ENCODE measurements at places on chromosomes 13 and 19. TPM values are rescaled to one million over a fixed set of nuclear protein-coding genes. Genes with fewer than 3 reads are reported as not detected.

- H3K27ac ChIP-seq, result no peak overlapping the region
- H3K4me3 ChIP-seq, result no peak overlapping the region
- no peak for DNase-seq
- no peaks in the 10 kb centered on the region for H3K36me3 ChIP-seq
These were observed 385.6 kb downstream of the IRS2 start for GRCh38 chr13:109400624-109401257.

- H3K4me3 ChIP-seq, result peak overlapping the region; percentile 80
- no peaks in the 10 kb centered on the region for H3K36me3 ChIP-seq
- H3K27ac ChIP-seq, result peak overlapping the region; percentile 92
- H3K27me3 ChIP-seq, result no peaks in the 10 kb centered on the region
- DNase-seq, result no peak
- H3K4me1 ChIP-seq, result peaks cover 16% of the 10 kb centered on the region
These were observed 1.5 kb downstream of the N4BP2L1 start for GRCh38 chr13:32426191-32426989.

DNA sequence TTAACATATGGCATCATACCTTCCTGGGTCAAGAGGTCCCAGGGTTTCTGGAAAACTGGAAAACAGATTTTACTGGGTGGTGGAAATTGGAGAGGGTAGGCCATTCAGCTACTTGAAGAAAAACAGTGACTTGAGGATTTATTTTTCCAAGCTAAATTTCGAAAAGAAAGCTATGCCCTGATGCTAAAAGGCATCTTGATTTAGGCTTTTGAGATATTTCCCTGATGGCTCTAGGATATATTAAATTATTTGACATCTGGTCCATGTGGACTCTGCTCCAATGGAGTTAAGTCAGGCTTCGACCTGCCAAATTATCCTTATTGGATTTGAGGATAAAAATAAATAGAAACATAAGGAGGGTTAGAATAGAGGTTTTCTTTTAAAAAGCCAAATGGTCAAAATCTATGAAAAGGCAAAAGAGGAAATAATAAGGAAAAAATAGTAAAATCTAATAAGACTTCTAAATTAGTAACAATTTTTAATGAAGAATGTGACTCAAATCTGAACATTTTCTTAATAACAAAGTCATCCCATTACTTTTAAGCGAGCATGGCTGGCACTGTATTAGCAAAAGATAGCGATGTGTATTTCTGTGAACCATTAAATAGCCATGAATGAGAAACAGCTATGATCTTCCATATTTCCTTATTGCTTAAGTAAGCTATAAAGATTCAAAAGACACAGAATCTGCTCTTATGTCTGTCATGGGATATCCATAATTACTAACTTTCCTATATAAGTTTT, 190.0 kb upstream of the MIR17HG start:
- H3K36me3 ChIP-seq, result no peaks in the 10 kb centered on the region
- no peak overlapping the region for H3K27ac ChIP-seq
- H3K4me3 ChIP-seq, result no peak overlapping the region
- no peaks in the 10 kb centered on the region for H3K4me1 ChIP-seq

DNA sequence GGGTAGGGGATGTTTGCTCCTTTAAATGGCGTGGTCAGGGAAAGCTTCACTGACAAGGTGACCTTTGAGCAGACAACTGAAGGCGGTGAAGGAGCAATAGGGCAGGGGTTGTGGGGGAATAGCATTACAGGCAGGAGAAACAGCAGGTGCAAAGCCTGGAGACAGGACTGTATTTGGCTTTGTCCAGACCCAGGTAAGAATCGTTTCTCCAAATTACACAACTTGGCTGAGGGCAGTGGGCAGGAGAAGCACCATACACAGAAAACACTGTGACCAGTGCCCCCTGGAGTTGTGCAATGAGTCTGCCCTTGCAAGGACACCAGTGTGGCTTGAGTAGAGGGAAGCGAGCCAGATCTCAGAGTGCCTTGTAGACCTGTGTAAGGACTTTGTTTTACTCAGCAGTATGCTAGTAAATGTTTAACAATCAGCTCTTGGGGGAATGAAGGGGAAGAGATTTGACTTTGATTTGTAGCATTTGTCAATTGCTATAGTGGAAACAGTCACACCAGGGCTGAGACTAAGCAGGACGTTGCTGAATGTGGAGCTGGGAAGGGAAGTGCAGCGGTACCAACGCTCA, 360.0 kb downstream of the DCT start:
- no peaks in the 10 kb centered on the region for H3K4me1 ChIP-seq
- no peak overlapping the region for H3K4me3 ChIP-seq
- H3K27me3 ChIP-seq, result no peaks in the 10 kb centered on the region
- H3K36me3 ChIP-seq, result no peaks in the 10 kb centered on the region
- H3K27ac ChIP-seq, result no peak overlapping the region

APOE gene
- total RNA-seq, result 479 TPM

All from ovary (tissue), 10 donors.